ENCODE measurements at places on chromosomes 13 and 19. TPM values are rescaled to one million over a fixed set of nuclear protein-coding genes. Genes with fewer than 3 reads are reported as not detected.

PDX1 gene
- total RNA-seq, result 2.6 TPM

DNA sequence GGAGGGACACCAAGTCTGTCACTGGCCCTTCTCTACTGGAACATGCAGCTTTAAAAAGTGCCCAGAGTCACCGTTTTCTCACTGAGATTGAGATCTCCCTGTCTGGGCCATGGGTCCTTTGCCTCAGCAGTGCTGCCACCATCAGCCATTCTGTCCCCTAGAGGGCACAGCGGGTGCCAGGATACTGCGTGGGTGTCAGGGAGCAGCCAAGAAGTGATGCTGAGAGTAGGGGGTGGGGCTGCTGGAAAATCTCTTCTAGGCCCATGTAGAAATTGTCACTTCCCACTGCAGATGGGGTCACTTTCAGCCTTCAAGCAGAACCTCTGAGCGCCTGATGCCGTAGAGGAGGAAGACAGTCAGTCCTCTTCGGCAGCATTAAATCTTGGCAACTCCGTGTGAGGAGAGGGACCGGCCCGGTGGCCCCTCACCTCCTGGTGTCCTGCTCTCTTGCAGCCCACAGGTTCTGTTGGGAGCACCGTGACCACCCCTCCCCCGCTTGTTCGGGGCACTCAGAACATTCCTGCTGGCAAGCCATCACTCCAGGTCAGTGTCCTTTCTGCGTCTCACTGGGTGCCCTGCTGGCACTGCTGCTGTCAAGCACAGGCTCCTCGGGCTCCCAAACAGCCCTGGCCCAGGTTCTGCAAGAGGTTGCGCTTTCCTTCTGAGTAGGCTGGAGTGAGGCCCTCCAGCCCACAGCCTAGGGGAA is 21.4 kb downstream of the TSSK6 start:
- DNase-seq, result no peak

DNA sequence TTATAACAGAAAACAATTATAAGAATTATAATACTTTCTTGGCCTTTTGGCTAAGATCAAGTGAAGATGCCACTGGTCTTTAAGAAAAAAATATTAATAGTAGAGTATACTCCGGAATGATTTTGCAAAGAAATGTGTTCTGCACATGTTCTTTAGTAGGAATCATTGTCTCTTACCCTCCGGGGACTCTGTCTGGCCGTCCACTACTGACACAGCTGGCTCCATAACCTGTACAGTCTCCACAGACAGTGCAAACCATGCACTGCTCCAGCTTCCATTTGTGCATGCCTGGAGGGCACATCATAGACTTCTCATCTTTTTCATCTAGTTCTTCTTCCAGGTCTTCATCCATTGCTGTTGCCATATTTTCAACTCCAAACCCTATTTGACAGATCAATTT is 75.9 kb downstream of the MYCBP2 start:
- no peak for DNase-seq

DNA sequence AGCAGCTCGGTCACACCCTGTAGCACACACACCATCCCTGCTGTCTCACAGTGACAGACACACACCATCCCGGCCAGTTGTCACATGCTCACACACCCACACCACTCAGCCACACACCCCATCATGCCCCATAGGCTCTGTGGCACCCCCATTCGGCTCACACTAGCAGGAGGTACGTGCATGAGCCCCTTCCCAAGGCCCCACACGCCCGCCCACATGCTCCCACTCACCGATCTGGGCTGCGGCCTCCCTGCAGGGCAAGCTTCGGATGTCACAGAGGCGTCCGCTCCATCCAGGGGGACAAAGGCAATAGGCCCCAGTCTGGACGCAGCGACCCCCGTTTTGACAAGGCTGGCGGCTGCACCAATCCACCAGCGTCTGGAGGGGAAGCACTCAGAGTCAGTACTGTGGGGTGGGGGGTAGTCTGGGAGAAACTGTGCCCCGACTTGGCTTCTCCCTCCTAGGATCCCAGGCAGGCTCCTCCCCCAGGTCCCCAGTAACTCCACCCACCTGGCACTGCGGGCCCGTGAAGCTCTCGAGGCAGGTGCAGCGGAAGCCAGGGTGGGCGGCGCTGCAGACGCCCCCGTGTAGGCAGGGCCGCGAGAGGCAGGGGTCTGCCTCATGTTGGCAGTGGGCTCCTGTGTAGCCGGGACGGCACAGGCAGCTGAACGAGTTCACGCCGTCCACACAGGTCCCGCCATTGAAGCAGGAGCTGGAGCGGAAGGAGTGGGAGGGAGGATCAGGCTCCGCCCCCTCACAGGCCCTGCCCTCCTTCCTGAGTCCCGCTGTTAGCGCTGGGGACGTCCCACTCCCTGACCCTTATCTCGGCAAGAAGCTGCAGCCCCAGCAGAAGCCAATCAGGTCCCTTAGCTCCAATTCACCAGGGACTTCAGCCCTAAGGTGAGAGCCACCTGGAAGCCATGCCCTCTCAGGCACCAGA is 20.1 kb downstream of the NOTCH3 start:
- DNase-seq, result no peak

DNA sequence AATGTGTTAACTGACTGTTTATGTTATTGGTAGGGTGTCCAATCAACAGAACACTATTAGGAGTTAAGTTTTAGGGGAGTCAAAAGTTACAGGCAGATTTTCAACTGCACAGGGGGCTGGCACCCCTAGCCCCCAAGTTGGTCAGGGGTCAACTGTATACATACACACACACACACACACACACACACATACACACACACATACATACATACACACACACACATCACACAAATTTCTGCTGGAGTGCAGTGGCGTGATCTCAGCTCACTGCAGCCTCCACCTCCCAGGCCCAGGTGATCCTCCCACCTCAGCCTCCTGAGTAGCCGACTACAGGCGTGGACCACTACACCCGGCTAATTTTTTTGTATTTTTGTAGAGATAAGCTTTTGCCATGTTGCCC is 10.2 kb downstream of the LRRC4B start:
- no peak for DNase-seq

DNA sequence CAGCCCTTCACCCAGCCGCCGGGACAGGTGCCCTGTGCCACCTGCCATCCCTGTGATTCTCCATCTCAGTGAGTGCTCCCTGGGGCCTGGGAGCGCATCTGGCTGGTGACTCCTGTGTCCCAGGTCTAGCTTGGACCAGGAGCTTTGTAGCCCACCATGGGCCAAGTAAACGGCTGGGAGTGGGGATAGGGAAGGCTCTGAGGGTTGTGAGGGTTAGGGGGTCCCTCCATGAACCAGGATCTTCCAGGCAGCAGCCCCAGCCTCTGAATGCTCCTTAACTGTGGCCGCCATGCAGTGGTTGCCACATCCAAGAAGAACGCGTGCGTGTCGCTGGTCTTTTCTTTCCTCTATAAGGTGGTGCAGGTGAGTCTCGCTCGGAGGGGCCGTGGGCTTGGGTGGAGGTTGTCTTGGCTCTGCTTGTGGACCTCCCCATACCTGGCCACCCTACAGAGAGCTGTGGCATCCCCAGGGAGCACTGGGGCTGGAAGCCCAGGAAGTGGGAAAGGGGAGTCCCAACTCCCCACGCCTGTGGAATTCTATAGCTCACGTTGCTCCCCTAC is 8.4 kb downstream of the AP1M1 start:
- DNase-seq, result no peak

All from umbilical cord (tissue), 2 donors.